ENCODE measurements at places on chromosomes 3 and 15.

DNA sequence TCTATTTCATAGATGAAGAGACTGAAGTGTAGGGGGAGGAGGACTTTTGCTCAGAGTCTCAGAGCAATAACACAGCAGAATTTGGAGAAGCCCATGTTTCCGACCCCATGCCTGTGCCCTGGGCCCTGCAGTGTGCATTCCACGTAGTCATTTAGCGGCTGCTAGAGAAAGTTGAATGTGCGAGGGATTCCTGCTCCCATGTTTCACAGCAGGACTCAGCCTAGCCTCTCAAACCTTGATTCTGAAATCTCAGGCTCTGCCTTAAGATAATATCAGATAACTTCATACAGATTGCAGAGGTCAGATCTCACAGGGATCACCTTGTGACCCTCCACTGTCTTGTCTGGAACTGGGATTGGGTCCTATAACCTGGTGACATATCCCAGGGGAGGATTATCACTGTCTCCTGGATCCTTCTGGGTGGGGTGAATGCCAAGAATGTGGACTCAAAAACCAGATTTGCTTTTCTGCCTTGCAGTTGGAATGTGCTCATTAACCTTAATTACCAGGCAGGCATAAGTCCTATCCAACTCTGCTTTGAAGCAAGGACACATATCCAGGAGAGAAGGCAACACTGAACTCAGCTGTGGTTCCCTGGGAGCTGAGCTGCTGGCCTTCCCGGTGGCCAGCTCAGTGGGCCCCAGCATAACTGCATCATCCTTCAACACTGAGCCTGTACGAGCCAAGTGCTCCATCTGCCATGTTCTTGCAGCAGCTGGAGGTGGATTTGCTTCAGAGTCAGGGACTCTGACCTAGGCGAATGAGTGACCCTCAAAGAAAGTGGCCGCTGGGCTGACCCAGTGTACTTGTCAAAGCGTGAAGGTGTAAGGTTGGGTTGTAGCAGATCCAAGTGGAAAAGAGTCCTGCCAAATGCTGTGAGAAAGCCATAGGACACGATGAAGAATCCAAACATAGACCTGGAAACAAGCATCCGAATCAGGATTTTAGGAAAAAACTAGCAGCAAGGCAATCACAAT lies 43.0 kb downstream of the CTXND1 start:
- DNase-seq: no peak

DNA sequence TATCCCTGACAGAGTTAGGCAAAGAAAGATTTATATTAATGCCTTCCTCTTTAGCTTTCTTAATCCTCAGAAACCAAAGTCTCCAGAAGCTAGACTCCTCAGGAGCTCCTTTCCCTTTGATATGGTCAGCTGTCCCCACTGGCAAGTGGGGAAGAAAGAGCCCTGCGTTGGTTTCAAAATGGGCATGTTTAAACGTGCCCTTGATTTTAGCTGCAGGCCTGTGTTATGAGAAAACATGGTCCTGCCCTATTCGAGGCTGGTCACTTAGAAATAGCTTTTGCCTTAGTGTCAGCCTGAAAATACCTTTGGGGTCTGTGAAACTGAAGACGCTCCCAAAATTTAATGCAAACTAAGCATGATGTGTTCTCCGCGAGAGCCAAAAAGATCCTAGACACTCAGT lies 135.5 kb upstream of the RARB start:
- DNase-seq: no peak

DNA sequence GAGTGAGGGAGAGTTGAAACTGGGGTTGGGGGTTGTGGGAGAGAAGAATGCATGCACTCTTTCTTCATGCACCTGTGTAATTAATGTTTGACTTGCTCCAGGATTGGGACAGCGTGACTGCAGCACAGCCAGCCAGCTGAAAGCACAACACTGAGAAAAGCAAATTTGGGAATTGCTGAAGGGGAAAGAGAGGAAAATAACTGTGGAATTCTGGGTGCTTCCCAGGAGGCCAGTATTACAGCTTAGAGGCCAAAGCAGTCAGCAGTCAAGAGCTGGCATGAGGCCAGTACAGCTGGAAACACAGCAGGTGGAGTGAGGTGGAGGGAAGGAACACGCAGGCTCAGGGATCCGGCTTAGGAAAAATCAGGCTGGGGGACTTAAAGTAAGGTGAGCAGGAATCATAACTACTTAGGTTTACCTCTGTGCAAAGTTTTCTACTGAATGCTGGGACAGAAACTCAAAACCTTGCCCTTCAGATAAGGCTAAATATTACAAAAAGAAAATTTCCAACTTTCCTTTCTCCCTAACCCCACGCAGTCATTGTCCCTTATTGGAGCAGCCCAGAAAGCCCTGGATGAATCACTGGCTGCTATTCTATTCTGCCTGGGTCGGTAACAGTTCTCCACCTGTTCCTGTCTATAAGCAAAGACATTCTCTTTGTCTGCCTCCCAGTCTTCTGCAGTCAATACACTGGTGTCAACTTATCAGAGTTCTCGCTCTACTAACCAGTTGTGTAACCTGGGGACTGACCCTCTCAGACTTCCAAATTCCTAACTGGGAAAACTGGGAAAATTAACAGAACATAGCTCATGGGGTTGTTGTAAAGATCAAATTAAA lies 167.2 kb downstream of the MAGI1 start:
- no peak for DNase-seq

GRCh38 chr15:65653341-65653740 lies 31.6 kb downstream of the SLC24A1 start:
- no peak for DNase-seq

DNA sequence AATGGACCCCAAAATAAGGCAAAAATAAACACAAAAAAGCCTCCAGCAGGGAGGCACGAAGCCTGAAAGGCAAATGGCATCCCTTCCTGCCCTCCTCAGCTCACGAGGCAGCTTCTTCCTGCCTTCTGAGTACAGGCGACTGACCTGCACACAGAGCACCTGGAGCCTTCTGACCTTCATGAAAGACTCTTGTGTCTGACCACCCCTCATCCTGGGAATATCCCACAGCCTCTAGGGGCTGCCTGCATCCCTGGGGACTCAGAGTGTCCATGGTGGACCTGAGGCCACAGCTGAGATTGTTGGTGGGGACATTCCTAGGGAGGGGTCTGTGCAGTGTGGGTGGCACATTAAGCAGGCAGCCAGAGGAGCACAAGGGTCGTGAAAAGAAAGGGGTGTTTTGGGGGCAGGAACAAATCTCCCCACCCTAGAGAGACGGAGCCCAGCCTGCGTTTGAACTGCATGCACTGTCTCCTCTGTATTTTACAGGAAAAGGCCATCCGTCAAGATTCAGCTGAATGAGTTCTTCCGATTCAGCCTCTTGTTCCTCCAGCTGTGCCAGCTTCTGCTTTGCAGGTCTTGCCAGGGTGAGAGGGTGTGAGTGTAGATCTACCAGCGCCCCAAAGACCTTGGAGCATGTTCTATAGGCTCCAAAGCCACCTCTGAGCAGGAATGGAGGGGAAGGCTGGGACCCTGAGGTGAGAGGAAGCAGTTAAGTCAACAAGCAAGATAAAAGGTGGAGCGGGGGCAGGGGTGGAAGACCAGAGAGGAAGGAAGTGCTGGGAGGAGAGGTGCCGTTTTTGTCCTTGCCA lies 80.4 kb upstream of the MEF2A start:
- DNase-seq: no peak

DNA sequence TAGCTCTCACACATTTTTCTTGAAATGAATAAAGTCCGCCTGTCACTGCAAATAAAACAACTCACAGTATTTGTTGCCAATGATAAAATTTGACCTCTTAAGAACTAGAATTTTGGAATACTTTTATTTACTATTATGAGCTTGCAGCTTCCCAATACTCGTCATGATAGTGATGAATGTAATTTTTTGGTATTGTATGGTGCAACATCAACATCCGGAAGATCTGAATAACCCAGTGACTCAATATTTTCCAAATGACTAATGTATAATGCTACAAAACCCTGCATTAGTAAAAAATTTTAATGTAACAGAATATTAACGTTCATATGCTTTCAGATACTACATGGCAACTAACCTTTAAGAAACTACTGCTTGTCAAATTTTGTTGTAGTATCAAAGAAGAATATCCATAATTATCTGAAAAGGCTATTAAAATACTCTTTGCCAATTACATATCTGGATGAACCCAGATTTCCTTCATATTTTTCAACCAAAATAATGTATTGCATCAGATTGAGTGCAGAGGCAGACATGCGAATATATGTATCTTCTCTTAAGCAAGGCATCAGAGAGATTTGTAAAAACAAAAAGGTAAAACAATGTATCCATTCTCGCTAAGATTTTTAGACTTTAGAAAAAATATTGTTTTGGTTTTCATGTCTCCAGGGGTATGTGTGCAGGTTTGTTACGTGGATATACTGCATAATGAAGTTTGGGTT lies 95.3 kb downstream of the IGF2BP2 start:
- DNase-seq: peak; percentile 63

DNA sequence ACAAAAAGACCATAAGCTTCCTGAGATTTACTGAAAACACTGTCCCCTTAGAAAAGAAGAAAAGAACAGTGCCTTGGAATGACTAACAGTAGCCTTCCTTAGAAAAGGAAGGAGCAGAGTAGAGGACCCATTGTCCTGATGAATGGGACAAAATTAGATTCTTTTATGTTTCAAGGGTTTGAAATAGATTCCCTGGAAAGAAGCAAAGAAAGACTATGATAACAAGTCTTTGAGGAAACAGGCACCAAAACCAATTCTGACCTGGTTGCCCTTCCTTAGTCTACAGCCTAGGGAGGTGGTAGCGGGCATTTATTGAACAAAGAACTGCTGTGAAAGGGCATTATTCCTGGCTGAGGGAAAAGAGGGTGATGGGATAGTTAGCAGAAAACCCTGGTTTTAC lies 1024.8 kb downstream of the TBL1XR1 start:
- no peak for DNase-seq

DNA sequence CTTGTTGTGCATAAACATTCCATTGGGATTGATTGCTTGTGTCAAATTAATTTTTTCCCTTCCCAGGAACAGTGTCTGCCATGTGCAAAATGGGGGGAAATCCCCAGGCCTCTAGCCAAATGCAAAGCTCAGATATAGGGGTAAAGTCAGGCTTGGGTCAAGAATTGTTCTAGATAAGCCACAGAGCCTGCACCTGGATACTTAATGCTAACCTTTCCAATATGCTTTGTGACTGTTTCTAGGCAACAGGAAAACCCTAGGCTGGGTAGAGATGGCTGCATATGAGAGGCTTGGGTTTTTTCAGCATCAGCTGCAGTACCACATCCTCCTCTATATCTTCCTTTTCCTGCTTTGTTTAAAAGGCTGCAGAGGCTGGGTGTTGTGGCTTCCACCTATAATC lies 61.9 kb upstream of the ROPN1 start:
- no peak for DNase-seq

GRCh38 chr15:90561344-90562244 lies 31.9 kb downstream of the CRTC3 start:
- DNase-seq: peak; percentile 65

- DNase-seq: no peak
These were observed 20.3 kb downstream of the KLHDC8B start for GRCh38 chr3:49191741-49192140.

GRCh38 chr3:105832644-105833043 lies 36.2 kb downstream of the CBLB start:
- no peak for DNase-seq

- no peak for DNase-seq
These were observed 49.8 kb downstream of the IQSEC1 start for GRCh38 chr3:13023235-13023970.

DNA sequence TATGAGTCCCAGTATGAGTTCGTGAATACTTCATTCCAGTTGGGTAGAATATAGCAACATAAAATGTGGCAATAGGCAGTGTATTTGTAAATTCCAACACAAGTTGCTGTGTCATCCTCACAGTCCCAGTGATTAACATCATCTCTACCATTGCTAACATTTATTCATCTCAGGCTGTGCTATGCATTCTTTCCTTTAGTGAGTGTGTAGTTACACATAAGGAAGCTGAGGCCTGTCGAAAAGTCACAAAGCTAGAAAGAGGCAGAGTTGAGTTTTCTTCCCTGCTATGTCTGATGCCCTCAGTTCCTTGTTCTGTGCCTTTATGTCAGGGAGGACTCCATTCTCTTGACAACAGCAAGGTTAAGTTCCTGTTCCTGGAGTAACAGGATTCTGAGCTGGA lies 96.4 kb downstream of the FNDC3B start:
- peak; percentile 85 for DNase-seq

- no peak for DNase-seq
These were observed 112.9 kb upstream of the SLC6A11 start for GRCh38 chr3:10702961-10703740.

DNA sequence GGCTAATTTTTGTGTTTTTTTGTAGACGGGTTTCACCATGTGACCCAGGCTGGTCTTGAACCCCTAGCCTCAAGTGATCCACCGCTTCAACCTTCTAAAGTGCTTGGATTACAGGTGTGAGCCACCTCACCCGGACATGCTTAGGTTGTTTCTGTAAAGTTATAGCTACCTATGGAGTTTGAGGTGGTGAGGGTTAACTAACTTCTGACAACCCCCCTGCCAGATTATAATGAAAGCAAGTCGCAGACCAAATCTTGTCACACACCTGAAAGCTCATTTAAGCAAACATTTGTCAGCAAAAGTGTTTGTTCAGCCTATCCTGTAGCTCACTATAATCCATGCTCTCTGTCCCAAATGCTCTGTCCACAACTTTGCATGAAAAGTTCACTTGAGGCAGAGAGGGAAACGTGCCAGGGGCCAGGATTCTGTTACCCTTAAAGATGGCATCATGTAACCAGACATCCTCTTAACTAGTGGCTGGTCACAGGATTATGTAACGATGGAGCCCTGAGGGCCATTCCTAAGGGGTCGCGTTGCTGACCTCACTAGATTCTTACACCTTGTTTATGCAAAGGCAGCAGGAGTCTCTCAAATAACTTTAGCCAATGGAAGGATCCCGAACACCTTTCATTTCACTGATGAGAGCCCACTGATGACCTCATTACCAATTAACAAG lies 24.1 kb upstream of the SENP5 start:
- no peak for DNase-seq

GRCh38 chr3:183033746-183034145 lies 53.4 kb upstream of the DCUN1D1 start:
- peak; percentile 30 for DNase-seq

- no peak for DNase-seq
These were observed 42.2 kb downstream of the PXYLP1 start for GRCh38 chr3:141273700-141274410.

DNA sequence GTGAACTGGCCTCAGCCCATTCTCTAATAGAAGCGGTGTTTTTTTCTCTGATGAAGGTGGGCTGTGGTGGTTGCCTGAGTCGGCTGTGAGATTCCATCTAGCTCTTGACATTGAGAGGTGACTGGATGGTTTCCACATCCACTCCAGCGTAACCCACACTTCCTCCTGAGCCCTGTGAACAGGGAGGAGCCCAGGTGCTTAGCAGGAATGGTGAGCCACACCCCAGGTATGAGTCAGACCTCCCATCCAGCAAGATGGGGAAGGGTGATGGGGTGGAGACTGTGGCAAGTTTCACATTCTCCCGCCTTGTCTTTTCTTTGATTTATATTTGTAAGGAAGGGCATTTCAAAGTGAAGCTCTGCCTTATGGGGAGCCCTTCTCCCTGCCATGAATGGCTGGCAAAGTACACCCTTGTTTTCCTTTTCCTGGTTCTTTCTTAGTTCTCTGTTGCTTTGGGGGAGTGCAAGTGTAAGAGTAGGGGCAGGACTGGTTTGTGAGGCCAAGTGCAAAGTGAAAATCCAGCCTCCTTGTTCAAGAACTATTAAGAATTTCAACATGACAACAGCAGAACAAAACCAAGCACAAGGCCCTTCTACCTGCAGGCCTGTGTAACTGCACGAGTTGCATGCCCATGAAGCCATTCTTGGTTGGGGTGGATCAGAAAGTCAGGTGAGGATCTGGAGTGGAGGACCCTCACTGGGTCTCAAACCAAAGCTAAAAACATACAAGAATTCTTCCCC lies 4.6 kb upstream of the TPRG1 start:
- DNase-seq: no peak

GRCh38 chr3:176872771-176873209 lies 324.5 kb downstream of the TBL1XR1 start:
- no peak for DNase-seq

GRCh38 chr3:12901623-12902045 lies 60.3 kb upstream of the RPL32 start:
- no peak for DNase-seq
